ENCODE measurements at places on chromosomes 11 and 22.

- DNase-seq: no peak
Measured at GRCh38 chr22:36383110-36383581, 4.6 kb downstream of the MYH9 start.

DNA sequence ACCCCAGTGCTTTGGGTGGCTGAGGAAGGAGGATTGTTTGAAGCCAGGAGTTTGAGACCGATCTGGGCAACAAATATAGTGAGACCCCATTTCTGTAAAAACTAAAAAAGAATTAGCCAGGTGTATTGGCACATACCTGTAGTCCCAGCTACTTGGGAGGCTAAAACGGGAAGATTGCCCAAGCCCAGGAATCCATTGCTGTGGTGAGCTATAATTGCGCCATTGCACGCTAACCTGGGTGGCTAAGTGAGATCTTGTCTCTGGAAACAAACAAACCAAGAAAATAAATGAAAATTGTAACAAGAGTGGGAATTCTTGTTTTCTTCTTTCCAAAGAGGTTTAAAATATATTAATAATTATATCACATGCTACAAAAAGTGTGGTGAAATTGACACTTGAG, 52.9 kb downstream of the DEPDC5 start:
- DNase-seq: no peak

- no peak for DNase-seq
Measured at GRCh38 chr22:43891360-43892182, at the start of gene PNPLA5. TSS of gene PNPLA5 (minus strand) at chr22:43892013. CDS start at chr22:43891880, 133 bp downstream.

DNA sequence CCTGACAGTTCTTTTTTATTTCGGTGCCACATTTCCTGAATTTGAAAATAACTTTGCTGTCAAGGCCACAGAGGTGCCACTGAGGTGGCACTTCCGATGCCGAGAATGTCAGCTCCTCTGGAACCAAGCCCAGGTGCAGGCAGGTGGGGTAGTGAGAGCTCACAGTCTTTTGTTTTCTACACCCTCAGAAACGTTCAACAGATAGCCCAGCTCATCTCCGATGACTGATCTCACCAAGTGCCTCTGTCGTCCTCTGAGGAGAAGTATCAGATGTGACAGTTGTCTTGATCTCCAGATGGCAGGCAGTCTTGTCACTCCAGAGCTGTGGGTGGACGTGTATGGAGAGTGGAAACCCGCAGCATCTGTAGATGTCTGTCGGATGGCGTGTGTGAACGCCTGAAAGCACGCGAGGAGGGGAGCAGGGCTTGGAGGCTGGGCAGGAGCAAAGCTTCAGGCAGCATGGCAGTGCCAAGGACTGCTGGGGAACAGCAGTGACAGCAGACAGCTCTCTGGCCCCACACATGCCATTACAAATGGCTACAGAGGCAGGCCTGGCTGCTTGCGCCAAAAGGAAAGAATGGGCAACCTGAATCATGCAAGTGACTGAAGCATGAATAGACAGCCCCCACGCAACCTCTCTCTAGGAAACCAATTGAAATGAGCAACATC, 877.0 kb downstream of the OPCML start:
- DNase-seq: no peak

DNA sequence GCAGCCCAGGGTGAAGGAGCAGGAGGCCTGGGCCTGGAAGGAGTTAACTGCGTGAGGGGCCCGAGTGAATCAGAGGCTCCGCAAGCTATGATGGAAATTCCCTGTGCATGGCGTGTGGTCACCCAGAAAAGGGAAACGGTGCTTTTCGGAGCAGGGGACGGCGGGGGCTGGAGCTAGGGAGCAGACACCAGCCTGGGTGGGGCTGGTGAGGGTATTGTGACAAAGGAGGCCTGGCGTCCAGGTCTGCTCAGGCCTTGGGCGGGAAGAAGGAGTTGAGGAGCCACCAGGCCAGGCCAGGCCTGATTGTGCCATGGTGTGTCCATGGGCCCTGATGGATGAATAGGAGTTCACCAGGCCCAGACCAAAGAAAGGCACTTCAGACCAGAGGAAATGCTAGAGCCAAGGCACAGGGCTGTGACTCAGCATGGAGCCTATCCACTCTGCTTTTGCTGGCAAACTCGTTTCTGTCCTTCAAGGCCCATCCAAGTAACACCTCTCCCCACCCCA, 12.8 kb upstream of the SPI1 start:
- DNase-seq: no peak

DNA sequence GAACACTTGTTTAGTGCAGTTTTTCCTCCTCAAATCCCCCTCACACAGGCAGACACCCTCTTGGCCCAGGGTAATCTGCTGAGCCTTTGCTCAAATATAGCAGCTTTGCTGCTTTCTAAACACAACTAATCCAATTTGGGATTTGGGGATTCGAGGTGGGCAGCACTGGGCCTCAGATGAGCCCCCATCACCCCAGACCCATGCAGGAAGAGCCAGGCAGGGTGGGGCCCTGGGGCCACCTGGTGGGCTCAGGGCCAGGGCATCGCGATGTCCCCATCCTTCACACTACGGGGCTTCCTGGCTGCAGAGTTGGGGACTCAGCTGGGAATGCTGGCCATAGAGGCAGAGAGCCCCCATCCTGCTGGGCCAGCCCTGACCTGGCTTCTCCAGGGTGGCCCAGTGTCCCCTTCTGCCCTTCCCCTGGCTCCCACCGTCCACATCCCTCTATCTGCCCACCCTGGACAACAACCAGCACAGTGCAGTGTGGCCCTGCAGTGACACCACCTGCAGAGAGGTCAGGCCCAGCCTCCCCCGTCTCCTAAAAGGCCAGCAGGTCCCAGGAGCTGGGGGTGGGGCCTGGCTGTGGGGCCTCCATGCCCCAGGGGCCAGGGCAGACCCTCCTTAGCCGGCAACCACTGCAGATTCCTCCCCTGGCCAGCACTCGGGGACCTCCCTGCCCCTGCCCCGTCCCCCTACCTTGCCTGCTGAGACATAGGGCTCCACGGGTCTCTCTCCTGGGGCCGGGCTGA, 56.6 kb upstream of the CCDC188 start:
- no peak for DNase-seq

GRCh38 chr11:12079726-12080556, 30.4 kb upstream of the MICAL2 start:
- no peak for DNase-seq

DNA sequence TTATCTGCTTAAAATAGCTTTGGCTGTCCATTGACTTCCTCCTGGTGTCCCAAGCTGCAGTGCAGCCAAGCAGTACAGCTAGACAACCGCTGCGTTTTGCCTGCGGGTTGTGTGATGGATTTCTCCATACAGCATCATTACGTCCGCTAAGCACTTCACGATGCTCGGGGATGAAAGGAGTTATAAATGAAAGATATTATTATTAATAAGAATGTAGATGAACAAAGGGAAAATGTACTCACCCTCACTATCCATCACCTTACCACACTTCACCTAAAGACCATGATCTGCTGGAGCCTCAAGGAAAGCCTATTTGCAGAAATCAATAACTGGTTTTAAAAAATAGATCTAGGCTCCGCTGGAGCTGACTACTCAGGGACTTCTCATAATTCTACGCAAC, 509.1 kb downstream of the OPCML start:
- no peak for DNase-seq

DNA sequence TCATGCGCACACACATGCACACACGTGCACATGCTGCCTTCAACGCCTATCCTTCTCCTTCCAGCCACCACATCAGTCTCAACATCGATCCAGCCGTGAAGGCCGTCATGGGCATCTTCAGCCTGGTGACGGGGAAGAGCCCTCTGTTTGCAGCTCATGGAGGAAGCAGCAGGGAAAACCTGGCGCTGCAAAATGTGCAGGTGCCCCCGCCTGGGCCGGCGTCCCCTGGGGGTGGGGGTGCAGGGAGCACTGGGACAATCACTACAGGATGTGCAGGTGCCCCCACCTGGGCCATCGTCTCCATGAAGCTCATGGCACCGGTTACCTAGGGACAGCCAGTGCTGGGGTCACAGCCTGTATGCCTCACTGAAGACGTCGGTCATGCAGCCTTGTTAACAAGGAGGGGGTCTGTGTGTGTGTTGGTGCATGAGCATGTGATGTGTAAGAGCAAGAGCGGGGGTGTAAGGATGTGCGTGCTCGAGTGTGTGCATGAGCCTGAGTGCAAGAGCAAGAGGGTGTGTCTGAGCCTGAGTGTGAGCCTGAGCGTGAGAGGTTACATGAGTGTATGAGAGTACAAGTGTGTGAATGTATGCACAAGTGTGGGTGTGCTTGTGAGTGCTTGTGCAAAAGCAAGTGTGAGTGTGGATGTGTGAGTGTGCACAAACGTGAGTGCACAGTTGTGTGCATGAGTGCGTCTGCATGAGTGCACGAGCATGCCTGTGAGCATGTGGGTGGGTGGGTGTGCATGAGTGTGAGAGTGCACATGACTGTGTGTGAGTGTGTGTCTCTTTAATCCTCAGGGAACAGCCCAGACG, 31.5 kb downstream of the NADSYN1 start:
- DNase-seq: no peak

- DNase-seq: no peak
Measured at GRCh38 chr22:47695176-47695575, 932.7 kb downstream of the TBC1D22A start.

DNA sequence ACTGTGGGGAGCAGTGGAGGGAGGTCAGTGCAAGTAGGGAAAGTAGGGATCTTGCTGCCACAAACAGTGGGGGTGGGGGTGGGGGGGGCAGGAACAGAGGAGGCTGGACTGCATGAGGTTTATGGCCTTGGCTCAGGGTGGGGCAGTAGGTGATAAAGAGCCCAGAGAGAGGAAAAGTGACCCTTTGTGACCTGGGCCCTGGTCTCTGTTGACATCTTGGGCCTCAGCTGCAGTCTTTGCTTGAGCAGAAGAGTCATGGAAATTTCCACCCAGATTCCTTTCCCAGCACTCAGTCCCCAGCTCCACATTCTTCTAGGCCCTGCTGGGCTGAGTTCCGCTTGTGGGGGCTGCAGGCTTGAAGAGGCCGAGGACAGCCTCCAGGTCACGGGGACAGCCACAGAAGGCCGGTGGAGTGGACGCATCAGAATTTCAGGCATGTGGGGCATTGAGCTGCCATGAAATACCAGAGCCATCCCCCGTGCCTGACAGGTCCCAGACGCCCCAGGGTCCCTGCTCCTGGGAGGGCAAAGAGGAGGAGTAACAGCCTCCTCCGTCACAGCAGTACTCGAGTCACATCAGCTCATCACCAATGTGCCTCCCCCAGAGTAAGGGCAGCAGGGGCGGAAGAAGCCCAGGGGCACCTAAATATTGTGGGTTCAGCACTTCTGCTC, 9.7 kb upstream of the MALAT1 start:
- DNase-seq: no peak

- DNase-seq: peak; percentile 13
Measured at GRCh38 chr22:47837703-47838102, 1075.3 kb downstream of the TBC1D22A start.
